ENCODE measurements at places on chromosomes 7 and 10.

DNA sequence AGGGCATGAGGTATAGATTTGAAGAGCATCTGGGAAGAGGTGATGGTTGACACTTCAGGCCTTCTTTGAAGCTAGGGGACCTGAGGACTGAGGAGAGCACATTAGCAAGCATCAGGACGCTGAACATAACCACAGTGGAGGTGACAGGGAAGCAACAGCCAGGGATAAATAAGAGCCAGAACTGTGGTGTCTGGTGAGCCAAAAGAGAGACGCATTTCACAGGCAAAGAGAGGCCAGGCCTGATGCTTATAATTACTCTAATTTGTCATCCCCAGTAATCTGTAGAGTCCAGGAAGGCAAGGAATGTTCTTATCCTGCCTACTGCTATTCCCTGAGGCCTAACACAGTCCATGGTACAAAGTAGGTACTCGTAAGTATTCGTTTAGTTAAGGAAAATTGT is 10.4 kb upstream of the FAS start:
- DNase-seq, result no peak

- no peak for DNase-seq
These were observed 101.5 kb downstream of the ARHGAP22 start for GRCh38 chr10:48503293-48503911.

DNA sequence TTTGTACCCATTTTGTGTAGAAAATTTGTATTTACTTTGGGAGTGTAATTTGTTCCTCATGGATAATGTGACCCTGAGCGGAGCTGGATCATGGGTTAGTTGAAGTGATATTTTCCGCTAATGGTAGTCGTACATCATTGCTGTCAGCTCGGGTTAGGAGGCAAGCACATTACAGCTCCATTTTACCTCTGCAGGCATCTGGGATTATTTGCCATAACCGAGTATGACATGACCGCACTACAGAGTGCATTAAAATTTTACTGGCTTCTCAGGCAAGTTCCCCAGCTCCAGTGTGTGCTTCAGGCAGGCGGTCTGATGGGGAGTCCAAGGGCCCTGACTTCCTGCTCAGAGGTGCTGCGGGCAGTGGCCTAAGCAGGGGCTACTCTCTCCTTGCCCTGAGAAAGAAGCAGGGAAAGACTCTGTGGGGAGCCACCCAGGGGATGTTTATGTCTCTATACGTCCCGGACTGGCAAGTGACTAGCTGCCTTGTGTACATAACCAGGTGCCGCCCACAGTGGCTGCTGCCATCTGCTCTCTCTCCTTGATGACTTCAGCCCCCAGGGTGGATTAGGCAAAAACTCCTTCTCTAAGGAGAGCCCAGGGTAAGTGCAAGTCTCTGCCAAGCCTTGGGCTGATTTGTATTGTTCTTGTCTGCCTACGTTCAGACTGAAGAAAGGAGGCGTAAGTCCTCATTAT is 685.3 kb upstream of the GALNT17 start:
- DNase-seq, result no peak

- peak; percentile 17 for DNase-seq
These were observed 75.1 kb downstream of the EBF3 start for GRCh38 chr10:129888784-129889616.

DNA sequence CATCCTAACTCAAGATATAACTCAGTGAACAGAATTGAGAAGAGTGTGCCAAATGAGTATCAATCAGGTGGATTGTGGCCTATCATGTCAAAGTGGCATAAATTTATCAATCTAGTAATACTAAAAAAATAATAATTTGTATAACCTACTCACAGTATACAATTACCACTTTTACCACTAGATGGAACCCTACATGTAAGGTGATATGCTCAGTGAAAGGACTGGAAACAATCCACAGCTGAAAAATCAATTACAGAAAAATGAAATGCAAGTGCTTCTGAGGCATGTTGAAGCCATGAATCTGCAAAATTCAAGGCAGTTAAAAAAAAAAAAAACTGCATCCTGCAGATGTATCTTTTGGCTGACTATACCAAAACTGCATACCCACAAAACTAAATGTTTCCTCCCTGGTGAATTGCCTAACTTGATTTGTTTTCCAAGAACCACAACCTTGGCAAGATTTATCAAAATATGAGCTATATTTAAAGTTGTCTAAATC is 13.9 kb downstream of the ARHGAP19 start:
- peak; percentile 60 for DNase-seq

DNA sequence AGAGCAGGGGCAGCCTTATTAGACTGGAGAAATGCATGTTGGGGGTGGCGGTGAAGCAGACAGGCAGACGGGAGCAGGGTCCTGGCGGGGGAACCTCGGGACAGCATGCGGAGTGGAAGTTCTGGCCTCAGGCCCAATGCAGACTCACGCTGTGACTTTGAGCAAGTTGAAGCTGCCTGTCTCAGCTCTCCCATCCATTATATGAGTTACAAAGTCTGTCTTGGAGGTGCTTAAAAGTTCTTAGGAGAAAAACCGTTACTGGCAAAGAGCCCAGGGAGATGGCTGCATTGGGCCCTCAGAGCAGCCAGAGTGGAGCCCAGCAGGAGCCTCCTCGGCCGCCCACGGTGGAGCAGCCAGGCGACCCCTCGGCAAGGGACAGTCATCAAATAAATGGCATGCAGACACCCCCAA is 509.5 kb downstream of the PLXNA4 start:
- DNase-seq, result no peak

DNA sequence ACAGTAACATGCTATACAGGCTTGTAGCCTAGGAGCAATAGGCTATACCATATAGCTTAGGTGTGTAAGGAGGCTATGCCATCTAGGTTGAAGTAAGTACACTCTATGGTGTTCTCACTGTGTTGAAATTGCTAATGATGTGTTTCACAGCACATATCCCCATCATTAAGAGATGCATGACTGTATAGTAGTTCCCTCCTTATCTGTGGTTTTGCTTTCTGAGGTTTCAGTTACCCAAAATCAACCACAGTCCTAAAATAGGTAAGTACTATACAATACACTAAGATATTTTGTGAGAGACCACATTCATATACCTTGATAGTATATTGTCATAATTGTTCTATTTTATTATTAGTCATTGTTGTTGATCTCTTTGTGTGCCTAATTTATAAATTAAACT is 12.7 kb downstream of the FZD1 start:
- no peak for DNase-seq

DNA sequence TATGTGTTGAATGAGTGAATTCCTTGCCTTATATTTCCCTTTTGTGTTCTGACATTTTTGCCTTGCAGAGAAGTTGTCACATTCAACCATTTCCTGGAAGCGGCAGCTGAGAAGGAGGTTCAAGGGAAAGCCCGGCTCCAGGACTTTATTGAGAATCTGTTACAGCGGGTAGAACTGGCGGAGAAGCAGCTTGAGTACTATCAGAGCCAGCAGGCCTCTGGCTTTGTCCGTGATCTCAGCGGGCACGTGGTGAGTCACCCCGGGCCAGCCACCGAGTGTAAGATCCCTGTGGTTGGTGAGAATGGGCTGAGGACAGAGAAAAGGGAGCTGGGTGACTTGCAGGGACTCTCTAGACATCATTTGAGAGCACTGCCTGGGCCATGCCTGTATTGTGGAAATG is 14.2 kb downstream of the ZNF365 start:
- DNase-seq, result no peak

- DNase-seq, result no peak
These were observed 335.4 kb upstream of the NRP1 start for GRCh38 chr10:33669904-33670303.

- no peak for DNase-seq
These were observed 55.7 kb downstream of the RALA start for GRCh38 chr7:39678930-39679709.

GRCh38 chr10:50216894-50217293 is 34.4 kb downstream of the ASAH2 start:
- DNase-seq, result peak; percentile 39

DNA sequence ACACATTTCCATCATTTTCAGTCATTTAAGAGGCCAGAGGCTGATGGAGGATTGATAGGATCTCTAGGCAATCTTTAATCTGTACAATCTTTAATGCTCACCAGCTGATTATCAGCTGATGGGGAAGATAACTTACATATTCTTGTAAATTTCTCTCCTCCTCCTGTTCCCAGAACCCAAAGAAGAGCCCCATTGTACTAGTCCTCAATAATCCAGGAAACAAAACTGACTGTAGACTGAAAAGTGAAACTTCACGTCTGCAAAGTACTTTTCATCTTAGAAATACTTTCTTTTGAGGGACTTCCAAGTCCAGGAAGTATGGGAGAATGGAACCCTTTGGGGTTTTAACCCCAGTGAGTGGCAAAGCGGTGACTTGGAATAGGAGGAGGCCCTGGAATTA is 283.3 kb downstream of the FRMD4A start:
- no peak for DNase-seq

DNA sequence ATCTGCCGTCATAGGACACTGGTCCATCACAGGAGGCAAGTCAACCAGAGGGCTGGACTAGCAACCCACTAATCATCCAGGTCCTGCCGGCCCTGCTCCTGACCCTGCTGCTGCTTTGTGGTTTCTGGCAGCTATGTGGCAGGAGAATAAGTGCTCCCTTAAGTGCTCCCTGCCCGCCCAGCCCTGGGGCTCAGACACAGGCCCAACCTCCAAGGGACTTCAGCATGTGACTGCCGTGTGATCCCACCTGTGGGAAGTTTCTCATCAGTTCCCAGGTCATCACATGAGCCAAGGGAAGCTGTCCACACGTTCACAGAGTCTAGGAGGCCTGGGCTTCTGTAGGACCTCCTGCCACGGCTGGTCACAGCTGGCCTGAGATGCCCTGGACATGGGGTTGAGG is 34.2 kb upstream of the ZNF488 start:
- no peak for DNase-seq

- DNase-seq, result no peak
These were observed 234.5 kb downstream of the SORCS3 start for GRCh38 chr10:104875561-104875960.

DNA sequence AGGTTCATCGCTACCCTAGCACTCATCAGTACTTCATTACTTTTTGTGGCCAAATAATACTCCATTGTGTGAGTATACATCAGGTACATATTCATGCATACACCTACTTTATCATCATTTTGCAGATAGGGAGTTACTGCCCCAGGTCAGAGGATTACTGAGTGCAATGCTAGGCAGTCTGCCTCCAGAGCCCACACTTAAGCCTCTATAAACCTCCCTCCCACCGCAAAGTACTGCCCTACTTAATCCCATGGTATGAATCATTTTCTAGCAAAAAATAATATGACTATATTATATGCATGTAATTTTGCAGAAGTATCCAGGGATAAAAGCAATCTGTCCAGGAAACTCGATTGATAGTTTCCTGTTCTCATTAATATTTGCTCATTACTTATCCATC is 194.3 kb downstream of the GRID1 start:
- no peak for DNase-seq

DNA sequence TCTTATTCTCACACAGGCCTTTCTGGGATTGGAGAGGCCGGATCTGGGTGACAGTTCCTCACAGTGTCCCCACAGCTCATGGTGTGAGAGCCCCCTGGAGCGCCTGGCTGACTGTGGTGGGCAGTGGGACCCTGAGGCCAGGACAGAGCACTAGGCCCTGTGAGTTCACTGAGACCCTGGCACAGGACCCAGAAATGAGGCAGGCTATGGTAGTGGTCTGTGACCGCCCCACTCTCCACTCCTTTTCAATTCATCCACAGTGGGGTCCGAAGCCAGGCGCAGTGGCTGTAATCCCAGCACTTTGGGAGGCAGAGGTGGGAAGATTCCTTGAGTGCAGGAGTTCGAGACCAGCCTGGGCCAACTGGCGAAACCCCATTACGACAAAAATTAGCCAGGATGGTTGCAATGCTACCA is 95.9 kb upstream of the TNRC18 start:
- no peak for DNase-seq

DNA sequence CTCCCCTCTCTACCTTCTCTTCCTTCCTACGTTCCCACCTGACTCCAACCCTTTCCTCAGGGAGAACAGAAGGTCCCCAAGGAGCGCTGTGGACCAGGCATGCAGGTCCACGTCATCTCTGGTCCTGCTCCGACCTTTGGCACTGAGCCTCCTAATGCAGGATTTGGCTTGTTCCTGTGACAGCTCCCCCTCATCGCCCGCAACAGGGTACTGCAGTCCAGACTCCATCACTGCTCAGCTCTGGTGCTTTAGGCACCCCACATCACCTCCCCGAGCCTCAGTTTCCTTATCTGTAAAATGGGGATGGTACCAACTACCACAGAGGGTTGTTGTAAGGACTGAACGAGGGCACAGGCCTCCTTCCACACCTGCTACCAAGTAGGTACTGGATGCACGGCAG is 54.6 kb downstream of the FHIP2A start:
- no peak for DNase-seq

GRCh38 chr10:34875061-34875460 is 60.0 kb upstream of the PARD3 start:
- no peak for DNase-seq

GRCh38 chr7:151388430-151388829 is 21.4 kb downstream of the WDR86 start:
- no peak for DNase-seq

DNA sequence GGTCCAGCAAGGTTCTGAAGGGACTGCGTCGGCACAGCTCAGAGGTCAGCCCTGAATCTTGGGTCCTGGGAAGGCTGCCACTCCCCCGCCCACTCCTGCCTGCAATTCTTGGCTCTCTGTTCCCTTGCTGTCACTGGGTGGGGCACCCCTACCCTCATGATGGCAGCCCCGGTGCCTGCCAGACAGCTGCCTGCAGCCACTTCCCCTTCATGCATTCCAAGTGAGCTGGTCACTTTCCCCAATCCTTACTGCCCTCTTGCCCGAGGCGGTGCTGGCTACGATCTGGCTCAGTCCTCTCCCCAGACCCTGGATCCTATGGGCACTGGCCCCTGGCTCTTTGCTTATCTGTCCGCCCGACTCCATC is 14.2 kb downstream of the MYL10 start:
- peak; percentile 28 for DNase-seq

DNA sequence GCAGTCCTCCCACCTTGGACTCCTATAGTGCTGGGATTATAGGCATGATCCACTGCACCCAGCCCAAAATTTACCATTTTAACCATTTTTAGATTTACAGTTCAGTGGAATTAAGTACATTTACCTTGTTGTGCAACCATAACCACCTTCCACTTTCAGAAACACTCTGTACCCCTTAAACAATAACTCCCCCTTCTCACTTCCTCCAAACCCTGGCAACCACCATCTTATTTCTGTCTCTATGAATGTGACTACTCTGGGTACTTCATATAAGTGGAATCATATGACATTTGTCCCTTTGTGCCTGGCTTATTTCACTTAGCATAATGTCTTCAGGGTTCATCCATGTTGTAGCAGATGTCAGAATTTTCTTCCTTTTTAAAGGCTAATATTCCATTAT is 33.6 kb downstream of the SUFU start:
- no peak for DNase-seq

DNA sequence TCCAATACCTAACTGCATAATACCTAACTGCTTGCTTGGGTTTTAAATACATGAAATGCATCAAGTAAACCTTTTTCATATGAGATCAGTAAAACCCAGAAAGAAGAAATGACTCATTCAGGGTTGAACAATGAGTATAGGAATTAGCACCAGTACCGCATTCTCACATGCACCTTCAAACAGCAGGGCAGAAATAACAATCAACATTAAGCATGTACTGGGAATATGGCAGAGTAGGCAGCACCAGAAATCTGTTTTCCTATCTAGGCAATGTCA is 850.3 kb upstream of the SORCS1 start:
- DNase-seq, result peak; percentile 6

- peak; percentile 72 for DNase-seq
These were observed 1.8 kb upstream of the CCDC6 start for GRCh38 chr10:59907918-59908807.

Data from HT1080 (cell line).